DMS79 (cell line): ENCODE measurements at places on chromosomes 2 and 18.

GRCh38 chr18:79961527-79962291 is 2.7 kb upstream of the HSBP1L1 start:
- no peak for DNase-seq

- peak; percentile 45 for DNase-seq
Observed at GRCh38 chr2:174965992-174966744, 39.0 kb downstream of the CHN1 start.

DNA sequence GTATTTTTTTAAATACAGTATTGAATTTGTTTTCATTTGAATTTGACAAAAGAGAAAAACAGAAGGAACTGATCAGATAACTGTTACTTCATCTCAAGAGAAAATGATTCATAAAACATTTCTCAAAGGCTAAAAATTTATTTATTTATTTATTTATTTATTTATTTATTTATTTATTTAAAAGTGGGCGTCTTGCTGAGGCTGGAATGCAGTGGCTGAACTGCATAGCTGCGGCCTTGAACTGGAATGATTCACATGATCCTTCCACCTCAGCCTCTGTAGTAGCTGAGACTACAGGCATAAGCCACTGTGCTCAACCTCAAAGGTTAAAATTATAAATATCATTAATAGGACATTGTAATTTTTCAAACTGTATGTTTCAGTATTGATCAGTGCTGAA is 4.5 kb upstream of the PUM2 start:
- no peak for DNase-seq

DNA sequence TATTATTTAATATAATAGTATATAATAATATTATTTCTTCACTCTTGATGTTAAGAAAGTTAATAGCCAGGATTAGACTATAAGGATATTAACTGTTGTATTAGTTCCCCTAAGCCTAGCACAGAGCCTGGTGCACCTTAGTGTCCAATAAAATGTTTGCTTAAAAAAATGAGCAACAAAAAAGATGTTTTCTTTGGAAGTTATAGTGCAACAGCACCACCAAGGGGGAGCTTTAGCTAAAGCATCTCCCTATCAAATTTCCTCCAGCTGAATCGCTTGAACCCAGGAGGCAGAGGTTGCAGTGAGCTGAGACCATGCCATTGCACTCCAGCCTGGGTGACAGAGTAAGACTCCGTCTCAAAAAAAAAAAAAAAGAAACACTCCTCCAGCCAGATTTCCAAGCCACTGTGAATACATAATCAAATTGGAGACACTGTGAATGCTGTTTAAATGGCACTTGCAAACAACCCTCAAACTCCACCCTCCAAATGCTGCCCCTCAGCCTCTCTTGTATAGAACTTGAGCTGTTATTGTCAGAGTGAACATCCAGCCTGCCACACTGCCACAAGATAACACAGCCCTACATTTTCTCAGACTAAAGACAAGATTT is 221.9 kb downstream of the DYM start:
- no peak for DNase-seq

DNA sequence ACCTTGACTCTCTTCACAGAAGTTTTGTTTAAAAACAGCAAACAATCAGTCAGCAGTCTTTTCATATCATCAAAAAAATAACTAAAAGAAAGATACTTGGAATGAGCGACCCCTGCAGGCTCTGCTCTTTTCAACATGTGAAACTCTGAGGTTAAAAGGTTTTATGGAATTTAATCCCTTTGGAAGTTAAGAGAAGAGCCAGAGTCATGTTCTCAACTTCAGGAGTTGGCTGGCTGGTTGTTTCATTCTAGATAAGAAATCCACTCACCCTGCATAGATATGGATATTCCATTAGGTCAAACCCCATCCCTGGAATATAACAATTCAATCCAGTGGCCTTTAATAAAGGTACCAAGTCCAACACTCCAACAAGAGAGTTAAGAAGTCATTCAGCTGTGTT is 115.6 kb upstream of the RMDN2 start:
- no peak for DNase-seq

DNA sequence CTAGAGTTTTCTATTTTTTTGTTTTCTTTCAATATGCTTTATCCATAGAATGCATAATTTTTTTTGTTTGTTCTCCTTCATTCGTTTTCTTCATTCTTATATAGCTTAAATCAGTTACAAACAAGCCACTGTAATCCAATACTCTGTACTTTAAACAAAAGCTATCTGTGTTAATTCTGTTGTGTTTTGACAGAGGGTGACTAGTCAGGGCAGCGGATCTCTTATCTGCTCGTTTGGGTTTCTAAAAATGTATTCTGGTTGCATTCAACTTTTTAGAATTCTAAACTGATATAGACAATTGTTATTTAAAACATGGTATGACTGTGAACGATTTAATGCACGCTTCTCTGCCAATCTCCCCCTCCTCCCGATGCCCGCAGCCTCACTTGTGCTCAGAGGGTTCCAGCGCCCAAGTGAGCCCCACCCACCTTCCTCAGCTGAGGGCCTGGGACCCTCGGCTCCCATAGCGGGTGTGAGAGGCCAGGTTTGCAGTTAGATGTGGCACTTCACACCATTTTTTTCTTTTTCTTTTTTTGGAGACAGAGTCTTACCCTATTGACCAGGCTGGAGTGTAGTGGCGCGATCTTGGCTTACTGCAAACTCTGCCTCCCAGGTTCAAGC is 44.1 kb downstream of the NCK2 start:
- no peak for DNase-seq

DNA sequence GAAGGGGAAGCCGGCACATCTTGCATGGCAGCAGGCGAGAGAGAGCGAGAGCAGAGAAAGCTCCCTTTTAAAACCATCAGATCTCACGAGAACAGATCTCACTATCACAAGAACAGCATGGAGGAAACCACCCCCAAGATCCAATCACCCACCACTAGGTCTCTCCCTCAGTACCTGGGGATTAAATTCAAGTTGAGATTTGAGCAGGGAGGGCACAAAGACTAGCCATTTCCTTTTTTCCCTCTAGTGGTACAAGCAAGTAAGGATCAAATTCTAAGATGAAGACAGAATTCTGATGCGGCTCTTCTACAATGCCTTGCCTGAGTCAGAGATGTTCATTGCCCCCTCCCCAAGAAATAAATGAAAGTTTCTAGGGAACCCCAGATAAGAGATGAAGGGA is 45.6 kb upstream of the ANKRD44 start:
- DNase-seq, result no peak

DNA sequence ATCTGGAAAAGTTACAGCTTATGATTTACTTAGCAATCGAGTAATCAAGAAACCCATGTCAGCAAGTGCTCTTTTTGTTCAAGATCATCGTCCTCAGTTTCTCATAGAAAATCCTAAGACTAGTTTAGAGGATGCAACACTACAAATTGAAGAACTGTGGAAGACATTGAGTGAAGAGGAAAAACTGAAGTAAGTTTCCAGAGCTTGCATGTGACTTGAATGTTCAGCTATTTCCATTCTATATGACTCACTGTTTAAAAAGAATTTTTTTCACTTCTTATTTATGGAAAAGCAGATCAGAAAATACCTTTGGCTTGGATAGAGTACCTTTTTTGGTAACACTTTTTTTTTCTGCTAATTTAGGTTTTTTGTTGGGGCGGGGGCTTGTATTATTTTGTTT is 70.7 kb downstream of the PMS1 start:
- DNase-seq, result no peak

GRCh38 chr2:236088368-236089057 is 79.7 kb downstream of the GBX2 start:
- DNase-seq, result no peak

GRCh38 chr2:44120428-44120827 is 48.2 kb upstream of the PPM1B start:
- no peak for DNase-seq

GRCh38 chr2:127122361-127123027 is 15.5 kb upstream of the BIN1 start:
- peak; percentile 15 for DNase-seq

DNA sequence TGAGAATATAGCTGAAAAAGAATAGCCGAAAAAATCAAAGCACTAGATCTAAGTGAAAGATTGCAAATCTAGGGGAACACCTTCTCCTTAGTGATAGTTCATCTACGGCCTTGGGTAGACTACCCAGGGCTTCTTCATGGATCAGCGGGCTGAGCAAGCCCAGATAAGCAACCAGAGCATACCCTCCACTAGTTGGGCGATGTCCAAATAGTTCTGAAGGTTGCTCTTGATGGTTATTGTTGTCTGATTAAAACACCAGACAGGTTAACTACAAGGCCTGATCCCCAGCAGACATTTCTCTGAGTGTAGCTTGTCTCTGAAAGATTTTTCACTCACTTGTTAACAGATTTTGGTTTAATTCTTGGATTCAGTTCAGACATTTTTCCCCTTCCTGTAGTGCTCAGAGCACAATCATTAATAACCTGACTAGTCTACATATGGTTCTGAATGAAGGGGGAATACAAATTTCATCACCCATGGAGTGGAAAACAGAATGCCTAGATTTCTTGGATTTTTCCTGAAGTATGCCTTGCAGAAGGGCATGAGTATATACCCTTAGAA is 99.6 kb downstream of the BABAM2 start:
- no peak for DNase-seq

DNA sequence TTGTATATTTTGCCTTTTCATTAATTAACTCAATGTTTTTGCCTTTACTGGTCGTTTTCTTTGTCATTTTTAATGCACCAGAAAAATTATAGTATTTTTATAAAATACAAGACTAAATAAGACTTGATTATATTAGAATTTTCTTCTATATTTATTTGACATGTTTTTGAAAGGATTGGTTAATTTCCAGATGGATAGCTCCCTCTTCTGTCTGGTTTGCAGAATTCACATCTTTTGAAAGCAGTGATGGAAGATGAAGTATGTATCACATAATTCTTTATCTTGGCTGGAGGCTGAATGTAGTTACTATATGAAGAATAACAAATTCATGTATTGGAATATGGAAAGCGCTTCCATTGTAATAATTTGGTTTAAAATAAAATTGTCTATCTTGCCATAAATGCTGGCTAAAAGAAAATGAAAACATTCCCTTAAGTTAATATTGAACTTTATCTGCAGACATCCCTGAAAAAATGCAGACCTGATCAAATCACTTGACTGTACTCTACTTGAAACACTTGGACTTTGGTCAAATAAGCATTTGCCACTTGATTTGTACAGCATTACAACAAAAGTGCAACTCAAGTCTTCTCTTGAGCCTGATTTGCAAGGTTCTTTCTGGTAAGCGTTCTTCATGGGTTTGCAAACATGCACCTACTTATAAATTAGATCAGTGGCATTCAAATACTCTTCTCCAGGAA is 86.3 kb upstream of the EFEMP1 start:
- DNase-seq, result peak; percentile 8

DNA sequence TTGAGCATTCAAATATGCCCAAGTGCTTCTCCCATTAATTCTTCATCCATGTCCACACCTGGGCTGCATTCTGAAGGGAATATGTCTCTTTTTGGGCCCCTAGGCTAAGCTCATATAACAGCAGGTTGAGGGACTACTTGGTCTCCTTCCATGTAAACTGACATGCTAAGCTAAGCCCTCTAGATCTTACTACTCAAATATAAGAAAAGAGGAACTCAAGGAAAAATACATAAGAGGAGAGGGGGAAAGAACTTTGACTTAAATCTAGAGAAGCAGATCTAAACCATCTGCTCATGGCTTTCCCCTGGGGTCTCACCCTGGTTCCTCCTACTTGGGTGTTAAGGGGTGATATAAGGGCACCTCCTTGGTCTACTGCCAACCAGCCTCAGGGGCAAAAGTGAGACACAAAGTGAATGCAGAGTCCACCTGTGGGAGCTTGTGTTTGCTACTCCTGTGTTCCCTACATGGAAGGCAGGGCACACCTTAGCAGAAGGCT is 19.8 kb upstream of the NFU1 start:
- DNase-seq, result no peak

DNA sequence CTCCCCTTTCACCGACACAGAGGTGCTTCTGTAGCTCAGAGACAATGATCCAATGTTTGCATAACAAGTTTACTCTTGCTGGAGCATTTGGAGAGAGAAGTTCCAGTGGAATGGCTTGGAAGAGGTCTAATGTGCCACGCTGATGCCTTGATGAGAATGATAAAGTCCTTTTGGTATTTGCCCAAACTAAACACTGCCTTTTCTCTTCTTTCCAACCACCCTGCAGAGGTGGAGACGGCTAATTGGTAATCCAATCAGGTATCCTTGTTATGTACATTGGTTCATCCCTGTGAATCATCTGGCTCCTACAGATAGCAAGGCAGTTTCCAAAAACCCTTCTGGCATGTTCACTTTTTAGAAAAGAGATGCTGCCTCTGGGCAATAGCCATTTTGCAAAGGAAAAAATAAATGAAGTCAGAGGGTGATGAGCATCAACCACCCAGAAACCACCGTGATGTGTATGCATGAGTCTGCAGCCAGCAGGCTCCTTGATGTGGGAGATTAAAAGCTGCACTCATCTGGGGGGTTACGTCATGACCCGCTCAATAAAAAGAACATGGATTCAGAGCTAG is 40.6 kb downstream of the KIAA2012 start:
- peak; percentile 39 for DNase-seq

DNA sequence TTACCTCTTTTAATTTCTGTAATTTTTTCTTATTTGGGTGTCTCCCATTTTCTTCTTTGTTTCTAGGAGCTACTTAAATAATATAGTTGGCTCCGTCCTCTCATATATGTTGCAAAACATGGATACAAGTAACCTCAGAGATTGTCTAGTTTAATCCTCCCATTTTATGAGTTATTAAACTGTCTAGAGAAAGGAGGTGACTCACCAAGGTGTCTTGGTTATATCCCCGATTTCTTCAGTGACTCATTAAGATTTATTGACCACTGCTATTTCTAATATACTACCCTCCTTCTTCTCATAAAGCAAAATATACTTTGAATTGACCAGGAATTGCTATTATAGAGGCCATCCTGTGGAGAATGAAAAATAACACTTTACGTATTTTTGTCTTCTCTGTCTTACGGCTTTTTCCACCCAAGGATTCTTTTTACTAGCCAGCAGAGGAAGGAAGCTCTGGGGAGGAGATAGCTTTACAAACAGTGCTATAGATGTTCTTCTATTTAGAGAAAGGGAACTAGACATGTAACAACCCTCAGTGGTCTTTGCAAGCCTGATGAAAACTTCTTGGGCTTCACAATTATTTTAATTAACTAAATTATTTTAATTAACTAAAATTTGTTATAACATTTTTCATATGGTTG is 300.4 kb upstream of the TNP1 start:
- DNase-seq, result no peak

DNA sequence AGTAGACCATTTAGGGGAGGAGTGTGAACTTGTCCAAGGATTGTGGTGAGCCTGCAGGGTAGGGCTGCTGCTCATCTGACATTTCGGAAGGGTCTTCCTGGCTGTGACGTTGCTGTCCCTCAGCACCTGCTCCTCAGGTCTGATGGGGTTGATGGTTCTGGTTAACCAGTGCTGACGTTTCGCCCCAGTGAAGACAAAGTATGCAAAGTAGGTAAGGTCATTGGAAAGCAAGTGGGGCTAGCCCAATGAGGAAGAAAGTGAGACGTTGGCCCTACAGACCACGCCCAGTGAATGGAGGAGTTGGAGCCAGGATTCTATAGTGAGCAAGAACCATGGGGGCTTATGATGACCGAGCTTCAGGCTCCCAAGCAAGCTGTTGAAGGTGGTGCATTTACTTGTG is 33.4 kb upstream of the ZNF396 start:
- DNase-seq, result no peak

GRCh38 chr2:1675633-1676032 is 68.7 kb downstream of the PXDN start:
- no peak for DNase-seq

GRCh38 chr2:178385595-178386148 is 65.3 kb downstream of the PRKRA start:
- DNase-seq, result no peak

- no peak for DNase-seq
Observed at GRCh38 chr2:85340034-85340892, 12.5 kb upstream of the TGOLN2 start.
